MV-4-11 (cell line): ENCODE measurements at places on chromosomes 3 and 15.

DNA sequence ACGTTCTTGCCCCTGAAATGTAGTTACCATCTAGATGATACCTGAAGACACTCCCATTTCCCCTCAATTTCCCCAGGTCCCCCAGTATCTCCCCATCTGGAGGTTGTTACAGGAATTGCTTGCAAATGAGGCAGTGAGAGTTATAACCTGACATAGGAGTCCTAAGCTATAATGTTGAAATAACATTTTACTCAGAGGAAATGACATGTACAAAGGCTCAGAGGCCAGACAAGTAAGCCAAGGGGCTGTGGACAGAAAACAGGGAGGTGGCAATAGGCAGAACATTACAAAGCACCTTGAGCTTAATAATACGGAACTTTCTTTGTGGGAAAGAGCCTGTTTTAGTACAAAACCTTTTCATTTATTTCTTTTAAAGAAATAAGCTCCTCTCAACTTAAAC, 171.9 kb downstream of the FRMD5 start:
- no peak for DNase-seq

DNA sequence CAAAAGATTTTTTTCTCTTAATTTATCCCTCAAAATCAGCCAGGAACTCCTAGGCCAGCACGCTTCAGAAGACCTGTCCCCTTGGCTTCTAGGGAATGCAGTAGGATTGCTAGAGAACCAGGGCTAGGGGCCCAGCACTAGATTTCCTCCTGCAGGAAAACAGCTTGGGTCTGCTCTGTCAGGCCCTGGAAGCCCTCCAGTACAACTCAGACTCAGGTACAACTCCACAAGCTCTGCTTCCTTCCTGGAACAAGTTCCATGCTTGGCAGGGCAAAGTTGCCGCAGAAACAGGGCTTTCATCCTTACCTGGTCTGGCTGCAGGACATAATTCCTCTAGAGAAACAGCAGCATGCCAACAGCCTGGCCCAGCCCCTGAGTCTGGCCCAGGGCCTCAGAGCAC, 96.1 kb upstream of the CTNNB1 start:
- DNase-seq = no peak

DNA sequence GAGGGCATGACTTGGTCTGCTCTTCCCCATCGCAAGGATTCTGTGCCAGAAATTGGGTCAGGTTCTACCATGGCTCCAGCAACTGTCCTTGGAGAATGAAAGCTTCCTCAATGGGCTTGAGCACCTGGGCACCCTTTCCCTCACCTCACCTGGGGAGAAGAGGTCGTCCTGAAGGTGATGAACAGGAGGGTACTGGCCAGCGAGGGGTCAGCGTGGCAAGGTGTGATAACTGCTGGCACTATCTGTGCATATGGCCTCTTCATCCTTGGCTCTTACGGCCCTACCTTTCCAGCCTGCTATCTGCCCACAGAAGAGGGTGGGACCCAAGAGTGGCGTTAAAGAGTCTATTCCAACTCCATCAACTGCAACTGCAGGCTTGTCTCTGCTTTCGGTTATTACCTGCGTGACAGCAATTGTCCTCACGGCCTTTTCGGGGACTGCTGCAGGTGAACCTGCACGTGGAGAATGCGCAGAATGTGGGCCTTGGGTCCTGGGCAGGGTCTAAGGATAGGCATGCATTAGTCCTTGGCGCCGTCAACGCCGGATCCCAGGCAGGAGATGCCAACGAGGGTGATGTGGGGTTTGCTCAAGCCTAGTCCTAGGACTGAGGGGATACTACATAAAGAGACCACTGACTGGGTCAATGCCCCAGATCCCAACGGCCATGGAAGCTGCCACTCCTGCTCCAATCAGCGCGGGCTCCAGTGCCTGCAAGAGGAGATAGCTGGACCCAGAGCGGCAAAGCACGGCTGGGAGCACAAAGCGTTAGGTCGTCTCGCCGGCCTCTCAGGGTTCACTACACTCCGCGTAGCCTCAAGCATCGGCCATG, 625 bp upstream of the RBM15B start:
- DNase-seq = no peak

DNA sequence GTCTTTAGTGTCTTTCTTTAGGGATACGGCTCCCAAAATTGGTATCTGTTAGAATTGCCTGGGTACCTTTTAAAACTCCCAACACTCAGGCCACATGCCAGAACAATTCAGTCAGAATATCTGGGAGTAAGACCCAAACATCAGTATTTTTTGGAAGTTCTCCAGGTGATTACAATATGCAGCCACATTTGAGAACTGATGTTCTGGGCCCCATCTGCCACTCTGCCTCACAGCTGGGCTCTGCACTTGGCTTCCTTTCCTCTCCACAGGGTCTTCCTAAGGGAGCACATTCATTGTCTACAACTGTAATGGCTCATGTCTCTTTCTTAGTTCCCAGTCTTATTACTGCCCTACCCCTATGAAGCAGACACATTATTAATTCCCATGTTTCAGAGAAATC, 394.5 kb downstream of the MFSD1 start:
- DNase-seq = no peak

GRCh38 chr3:73616056-73616455, 8.7 kb downstream of the PDZRN3 start:
- DNase-seq = no peak

DNA sequence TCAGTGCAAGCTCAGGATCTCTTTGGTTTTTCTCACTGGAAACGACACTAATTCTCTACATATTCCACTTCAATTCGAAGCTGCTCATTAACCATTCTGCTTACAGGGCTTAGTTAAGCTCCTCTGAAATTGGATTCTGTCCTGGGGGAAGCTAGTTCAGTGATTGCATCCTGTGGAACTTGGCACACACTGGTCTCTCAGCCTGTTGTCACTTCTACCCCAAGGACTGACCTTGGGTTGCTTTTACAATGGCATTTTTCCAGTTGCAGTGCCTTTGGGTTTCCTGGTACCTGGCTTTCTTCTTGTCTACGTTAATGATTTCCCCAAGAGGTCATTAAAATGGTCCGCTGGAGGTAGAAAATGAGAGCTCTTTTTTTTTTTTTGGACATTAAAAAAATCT, 33.3 kb upstream of the GABRB3 start:
- DNase-seq = no peak

DNA sequence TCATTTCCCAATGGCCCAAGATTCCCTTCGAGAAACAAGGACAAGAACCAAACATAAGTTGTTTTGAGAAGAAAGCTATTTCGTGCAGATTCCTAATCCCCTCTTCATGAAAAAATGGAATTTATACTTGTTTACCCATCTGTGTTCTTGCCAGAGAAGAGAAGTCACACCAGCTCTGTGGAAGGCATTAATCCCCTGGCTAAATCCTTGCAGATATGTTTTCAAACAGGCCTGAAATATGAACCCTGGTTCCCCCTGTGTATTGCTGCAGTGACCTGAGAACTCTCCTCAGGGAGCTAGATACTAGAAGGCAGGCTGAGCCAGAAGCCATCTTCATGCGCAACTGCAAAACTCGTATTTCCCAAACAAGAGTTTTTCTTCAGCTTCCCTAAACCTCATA, 337.7 kb downstream of the NEK10 start:
- no peak for DNase-seq

- no peak for DNase-seq
Observed at GRCh38 chr3:169869484-169870220, at the start of gene LRRC31. Gene LRRC31, minus strand, starts transcription at chr3:169869935. Its CDS starts 128 bp downstream, at chr3:169869807.

DNA sequence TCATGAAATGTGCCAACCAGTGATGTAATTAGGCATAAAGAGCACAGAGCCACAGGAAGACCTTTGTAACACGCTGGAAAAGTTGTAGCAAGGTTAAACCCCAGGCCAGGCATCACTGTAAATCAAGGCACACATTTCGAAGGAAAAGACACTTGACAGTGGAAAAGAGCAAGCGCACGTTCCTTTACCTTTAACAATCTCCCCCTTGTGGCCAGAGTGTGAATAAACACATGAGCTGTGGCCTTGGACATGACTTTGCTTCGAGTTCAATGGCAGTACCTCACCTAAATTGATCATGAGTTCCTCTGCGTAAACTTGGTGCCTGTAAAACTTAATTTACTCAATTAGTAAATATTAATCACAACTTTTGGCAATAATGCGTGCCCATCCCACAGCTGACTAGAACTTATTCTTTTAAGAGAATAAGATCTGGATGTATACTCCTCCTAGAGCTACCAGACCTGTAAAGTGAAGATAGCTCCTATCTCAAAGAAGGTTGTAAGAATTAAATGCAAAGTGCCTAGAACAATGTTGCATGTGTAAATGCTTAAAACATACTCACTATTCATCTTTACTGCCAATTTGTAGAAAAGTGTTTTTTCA, 757.0 kb upstream of the NECTIN3 start:
- peak; percentile 55 for DNase-seq
